ENCODE measurements at places on chromosomes 3 and 15. TPM values are rescaled to one million over a fixed set of nuclear protein-coding genes. Genes with fewer than 3 reads are reported as not detected.

- DNase-seq, result no peak
These were observed 243.8 kb downstream of the KCNH8 start for GRCh38 chr3:19392150-19392549.

CLDN18 gene
- not detected for total RNA-seq

DNA sequence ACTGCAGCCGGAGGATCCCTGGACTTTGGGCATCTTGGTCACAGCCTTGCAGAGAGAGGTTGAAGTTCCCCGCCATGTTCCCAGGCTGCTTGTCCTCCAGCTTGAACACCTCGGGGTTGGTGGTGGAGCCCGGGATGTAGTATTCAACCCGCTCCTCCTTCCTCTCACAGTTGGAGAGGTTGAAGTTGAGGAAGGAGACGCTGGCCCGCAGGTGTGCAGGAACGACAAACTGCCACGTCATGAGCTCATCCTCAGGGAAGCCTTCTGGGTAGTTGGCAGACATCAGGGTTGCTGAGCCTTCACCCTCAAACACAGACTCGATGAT, 35.7 kb downstream of the CDCP1 start:
- no peak for DNase-seq

DNA sequence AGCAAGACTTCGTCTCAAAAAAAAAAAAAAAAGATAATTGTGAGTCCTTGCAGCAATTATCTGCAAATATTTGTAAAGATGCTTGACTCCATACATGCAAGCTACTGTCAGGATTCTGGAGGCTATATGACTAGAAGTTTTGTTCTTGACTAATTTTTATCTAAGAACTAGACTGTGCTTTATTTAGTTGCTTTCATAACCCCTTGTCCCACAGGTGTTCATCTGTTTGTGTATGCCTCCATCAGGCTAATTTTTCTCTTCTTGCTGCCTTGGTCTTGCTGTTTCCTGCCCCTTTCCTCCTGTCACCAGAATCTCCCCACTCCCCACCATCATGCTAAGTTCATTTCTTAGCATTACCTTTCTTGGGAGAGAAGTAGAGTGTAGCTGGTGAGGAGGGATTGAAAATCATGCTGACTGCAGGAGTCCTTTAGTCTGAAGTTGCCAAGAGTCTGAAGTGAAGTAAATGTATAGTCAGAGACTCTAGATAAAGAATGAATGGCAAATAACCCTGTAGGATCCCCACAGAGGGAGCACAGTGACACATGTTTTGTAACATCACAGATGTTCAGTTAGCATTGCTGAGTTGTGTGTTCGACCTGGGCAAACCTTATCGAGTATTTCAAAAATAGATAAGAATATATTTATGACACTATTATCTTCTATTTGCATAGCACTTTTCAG, 12.5 kb downstream of the ST3GAL6 start:
- DNase-seq, result no peak

- no peak for DNase-seq
These were observed 363.6 kb downstream of the CLSTN2 start for GRCh38 chr3:140298569-140299070.

GRCh38 chr15:96102631-96103030, 227.9 kb upstream of the NR2F2 start:
- no peak for DNase-seq

GRCh38 chr3:37793889-37794591, 67.6 kb upstream of the CTDSPL start:
- DNase-seq, result no peak

DNA sequence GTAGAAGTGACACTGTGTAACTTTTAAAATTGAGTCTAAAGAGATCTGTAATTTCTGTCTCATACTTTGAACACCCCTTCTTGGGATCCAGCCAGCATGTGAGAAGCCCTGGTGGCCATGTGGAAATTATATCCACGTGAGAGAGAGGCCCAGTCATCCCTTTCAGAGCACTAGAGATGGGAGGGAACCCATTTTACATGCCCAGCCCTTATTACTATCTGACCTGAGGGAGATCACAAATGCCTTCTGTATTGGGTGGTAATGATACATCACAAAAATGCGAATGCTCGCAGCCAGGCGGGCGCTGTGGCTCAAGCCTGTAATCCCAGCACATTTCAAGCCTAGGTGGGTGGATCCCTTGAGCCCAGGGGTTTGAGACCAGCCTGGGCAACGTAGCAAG, 27.3 kb upstream of the TRAK1 start:
- no peak for DNase-seq

DNA sequence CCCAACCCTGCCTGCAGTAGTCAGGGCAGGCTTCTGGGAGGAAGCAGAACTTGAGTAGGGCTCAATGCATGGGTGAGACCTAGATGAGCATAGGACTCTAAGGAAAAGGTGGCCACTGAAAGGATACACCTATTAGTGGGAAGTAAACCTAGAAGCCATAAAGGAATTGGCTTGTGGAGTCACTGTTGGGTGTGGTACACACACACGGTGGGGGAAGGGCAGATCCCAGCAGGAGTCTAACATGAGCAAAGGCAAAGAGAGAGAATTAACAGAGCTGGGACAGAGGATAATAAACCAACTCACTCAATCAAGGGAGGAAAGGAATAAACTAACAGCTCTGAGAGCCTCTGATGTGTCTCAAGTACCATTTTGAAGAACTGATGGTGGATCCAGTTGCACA, 23.1 kb downstream of the DAPK2 start:
- no peak for DNase-seq

GOLGA8T gene
- not detected for total RNA-seq

DNA sequence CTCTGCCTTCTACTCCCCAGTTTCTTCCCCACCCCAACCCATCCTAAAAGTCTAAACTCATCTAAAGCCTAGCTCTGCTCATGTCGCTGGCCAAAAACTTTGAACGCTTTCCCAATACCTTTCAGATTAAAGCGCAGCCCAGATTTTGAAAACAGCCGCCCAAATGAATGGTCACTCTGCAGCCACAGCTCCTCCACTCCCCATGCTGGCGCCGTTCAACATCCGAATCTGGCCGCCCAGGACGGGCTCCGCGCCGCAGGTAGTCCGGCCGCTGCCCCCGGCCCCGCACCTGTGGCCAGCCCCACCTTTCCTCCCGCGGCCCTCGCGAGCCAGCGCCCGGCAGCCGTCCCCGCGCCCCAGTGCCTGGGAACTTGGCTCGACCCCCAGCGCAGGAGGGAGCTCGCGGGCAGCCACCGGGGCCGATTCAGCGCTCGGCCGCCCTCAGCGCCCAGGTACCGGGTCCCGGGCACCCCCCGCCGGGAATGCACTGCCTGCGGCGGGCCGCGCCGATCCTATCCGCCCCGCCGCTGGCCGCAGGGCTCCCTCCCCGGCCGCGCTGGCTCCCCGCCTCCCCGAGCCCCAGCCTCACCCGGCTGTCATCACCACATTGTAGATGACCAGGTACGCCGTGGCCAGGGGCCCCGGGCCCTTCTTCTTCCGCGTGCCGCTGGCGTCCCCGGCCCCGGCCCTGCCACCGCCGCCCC, 417 bp downstream of the HACD2 start:
- no peak for DNase-seq

HIGD2B gene
- total RNA-seq, result 0.16 TPM

PFKFB4 gene
- 53.0 TPM for total RNA-seq

CHRFAM7A gene
- 2.1 TPM for total RNA-seq

DNA sequence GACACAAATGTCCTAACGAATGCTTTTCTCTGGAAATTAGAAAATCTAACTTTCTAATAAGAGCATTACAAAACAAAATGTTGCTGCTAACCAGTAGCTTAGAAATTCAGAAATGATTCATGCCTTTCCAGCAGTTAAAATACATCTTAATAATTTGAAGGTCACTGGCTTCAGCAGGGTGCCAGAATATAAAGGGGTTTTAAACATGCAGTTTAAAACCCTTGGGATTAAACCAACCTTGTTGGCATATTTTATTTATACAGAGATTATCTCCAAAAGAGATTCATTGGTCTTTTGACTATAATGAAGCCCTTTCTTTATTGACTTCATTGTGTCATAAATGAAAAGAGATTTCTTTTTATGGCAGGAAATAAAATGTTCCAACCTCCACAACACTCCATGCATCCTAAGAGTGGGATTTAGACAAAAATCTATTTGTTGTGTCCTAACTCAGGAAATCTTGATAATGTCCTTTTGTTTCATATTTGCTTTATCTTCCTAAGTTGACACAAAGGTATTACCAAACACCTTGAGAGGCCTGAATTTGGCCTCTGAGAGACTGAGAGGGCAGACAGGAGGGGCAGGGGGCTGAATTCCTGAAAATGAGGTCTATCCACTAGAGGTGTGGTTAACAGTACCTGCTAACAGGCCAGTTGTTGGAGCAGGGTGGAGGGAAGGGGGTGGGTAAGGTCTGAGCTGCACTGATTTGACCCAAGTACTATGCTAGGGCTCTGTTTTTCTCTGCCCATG, 124.4 kb downstream of the FEZF2 start:
- no peak for DNase-seq

GP9 gene
- not detected for total RNA-seq

DNA sequence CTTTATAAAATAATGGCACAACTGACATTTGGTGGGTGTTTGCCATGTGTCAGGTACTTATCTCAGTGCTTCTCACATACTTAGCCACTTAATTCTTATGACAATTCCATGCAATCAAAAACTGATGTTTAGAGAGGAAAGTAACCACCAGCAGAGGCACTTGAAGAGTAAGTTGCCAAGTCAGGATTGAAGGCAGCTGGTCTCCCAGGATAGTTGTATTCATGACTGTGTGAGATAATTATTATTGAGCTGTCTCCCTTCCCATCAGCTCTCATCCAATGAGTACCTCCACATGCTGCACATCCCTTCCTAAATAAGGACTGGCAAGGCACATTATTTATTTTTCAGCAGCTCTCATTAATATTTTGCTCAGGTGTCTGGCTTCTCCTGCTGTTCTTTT, 4.8 kb downstream of the VEPH1 start:
- no peak for DNase-seq

NRG4 gene
- not detected for total RNA-seq

DNA sequence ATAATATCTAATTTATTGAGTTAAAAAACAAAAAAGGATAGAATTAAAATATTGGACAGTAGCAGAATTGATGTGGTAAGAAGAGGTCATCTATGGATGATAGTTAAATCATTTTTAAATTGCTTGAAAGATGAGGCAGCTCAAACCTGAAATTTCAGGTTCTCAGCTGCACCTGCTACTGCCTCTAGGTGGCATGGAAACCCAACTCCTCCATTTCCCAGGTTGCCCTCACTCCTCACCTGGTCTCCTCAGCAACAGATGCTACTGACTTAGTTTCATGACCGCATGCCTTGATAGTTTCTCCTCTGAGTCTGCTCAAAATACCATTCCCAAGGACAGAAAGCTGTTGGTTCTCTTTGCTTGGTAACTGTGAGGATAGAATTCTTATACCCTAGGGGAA, 148.1 kb downstream of the ABHD5 start:
- DNase-seq, result no peak

DNA sequence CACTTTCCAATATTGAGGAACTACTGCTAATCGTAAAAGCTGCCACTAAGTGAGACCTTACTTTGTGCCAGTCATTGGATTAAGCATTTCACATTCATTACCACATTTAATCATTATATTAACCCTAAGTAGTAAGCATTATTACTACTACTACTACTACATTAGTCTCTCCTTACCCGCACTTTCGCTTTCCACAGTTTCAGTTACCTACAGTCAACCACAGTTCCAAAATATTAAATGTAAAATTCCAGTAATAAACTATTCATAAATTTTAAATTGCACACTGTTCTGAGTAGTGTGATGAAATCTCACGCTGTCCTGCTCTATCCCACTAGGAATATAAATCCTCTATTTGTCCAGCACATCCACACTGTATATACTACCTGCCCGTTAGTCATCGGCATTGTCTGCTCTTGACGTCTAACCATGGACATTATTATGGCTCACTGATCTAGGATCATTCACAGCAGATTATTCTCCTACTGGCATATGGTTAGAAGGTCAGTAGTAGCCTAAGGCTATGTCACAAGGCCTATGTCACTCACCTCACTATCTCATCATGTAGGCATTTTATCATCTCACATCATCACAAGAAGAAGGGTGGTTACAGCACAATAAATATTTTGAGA, 121.1 kb downstream of the GSK3B start:
- no peak for DNase-seq

GRCh38 chr3:150912501-150912900, 7.3 kb upstream of the MINDY4B start:
- no peak for DNase-seq

DNA sequence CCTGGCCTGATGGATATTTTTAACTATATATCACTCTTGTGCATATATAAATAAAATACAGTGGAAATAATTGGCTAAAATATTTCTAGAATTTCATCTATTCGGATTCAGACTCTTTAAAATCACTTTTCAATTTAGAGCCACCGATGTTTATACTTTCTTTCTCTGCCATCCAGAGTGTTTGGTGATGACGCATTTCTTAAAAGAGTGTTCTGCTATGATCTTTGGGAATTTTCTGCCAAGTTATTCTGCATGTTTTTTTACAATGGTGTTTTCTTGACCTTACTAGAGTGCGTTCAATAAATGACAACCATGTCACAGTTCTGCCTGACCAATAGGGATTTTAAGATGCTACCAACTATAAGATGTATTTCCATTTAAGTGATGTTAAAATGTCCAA, 30.2 kb downstream of the PPP2R3A start:
- DNase-seq, result no peak

- no peak for DNase-seq
These were observed 8.3 kb downstream of the CCDC13 start for GRCh38 chr3:42764561-42765295.

Data from activated T-helper 2 cell treated with anti-CD3 and anti-CD28 coated beads, Interferon-gamma antibody, Interleukin-2, Interleukin-4, amounts not matched to agents 10 μg/mL and 5 μg/mL and 100 μg/mL, durations not matched to agents 14 hours and 24 hours and 36 hours (primary cell).